ENCODE measurements at places on chromosomes 6 and 20. TPM values are rescaled to one million over a fixed set of nuclear protein-coding genes. Genes with fewer than 3 reads are reported as not detected.

GRCh38 chr6:1552296-1552761 is 57.4 kb upstream of the FOXC1 start:
- H3K4me3 ChIP-seq: no peak overlapping the region
- no peak for DNase-seq
- H3K27ac ChIP-seq: no peak overlapping the region
- H3K27me3 ChIP-seq: no peaks in the 10 kb centered on the region

GRCh38 chr20:49562311-49563014 is 5.5 kb downstream of the PTGIS start:
- no peak overlapping the region for H3K27ac ChIP-seq
- peaks cover 13% of the 10 kb centered on the region for H3K27me3 ChIP-seq
- DNase-seq: no peak
- no peaks in the 10 kb centered on the region for H3K4me1 ChIP-seq
- no peak overlapping the region for H3K4me3 ChIP-seq

DNA sequence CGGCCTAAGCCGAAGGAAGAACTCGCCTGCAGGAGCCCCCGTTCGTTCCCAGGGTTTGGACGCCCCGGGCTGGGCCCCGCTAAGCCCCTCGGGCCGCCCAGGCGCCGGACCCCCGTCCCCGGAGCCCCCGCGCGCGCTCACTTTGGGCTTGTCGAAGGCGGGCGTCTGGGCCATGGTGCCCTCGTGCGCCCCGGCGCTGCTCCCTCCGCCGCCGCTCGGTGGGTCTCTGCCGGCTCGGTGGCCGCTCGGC is 140 bp downstream of the ADA start:
- no peaks in the 10 kb centered on the region for H3K36me3 ChIP-seq
- no peaks in the 10 kb centered on the region for H3K27me3 ChIP-seq
- H3K4me1 ChIP-seq: peaks cover 55% of the 10 kb centered on the region
- H3K27ac ChIP-seq: peak overlapping the region; percentile 71

DNA sequence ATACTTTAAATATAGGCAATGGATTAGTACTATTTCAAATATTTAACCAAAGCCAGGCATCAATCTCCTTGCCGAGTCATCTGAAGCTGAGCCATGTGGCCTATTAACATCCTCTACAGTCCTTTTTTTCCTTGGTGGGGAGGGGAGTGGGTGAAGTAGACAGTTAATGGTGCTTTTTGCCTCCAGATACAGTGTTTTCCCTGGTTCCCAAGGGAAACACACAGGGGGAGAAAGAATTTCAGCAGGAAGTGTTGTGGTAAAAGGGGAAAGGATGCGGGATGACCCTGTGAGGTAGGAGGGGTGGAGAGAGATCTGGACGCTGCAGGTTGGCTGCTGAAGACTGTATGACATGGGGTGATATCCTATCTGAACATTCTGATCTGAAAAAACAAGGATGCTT is 9.6 kb downstream of the CLDN20 start:
- H3K27ac ChIP-seq: no peak overlapping the region
- H3K4me1 ChIP-seq: no peaks in the 10 kb centered on the region
- no peak overlapping the region for H3K4me3 ChIP-seq
- H3K27me3 ChIP-seq: no peaks in the 10 kb centered on the region
- no peak for DNase-seq

- no peaks in the 10 kb centered on the region for H3K36me3 ChIP-seq
- H3K4me1 ChIP-seq: no peaks in the 10 kb centered on the region
- DNase-seq: no peak
- no peaks in the 10 kb centered on the region for H3K27me3 ChIP-seq
Measured at GRCh38 chr6:99894815-99895214, 99.2 kb downstream of the MCHR2 start.

- peak; percentile 17 for DNase-seq
- no peaks in the 10 kb centered on the region for H3K27me3 ChIP-seq
- no peaks in the 10 kb centered on the region for H3K36me3 ChIP-seq
- H3K27ac ChIP-seq: no peak overlapping the region
- peak overlapping the region; percentile 34 for H3K4me3 ChIP-seq
Measured at GRCh38 chr6:129575378-129576118, 134.4 kb downstream of the ARHGAP18 start.

DNA sequence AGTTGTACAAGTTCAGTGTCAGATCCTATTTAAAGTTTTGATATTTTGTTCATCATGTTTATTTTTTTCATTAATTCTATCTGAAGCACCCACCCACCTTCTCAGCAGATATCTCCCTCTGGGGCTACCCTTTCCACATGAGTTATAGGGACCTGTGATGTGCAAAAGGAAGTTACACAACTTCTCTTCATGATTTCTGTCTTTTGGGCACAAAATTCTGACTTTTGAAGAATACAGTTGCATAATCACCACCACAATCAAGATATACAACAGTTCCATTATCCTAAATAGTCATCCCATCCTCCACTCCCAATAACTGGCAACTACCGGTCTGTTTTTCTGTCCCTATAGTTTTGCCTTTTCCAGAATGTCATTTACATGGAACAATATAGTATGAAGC is 13.8 kb upstream of the FUCA2 start:
- peaks cover 17% of the 10 kb centered on the region for H3K4me1 ChIP-seq
- H3K4me3 ChIP-seq: no peak overlapping the region

DNA sequence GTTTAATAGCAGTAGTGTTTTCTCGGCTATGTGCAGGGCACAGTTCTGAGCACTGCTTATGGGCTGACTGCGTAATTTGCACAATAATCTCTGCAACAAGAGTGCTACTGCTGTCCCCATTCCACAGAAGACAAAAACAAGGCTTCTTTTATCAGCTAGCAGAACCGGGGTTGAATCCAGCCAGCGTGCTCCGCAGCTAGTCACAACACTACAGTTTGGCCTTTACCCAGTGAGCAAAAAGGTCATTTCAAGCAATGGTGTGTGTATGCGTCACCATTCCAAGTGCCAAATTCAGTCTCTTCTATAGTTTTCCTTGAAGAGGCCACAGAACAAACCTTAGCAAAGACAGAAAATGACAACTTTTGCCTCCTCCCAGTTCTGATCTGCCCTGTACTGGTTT is 61.1 kb downstream of the LRFN2 start:
- no peaks in the 10 kb centered on the region for H3K36me3 ChIP-seq
- H3K4me1 ChIP-seq: no peaks in the 10 kb centered on the region

GRCh38 chr20:5402903-5403531 is 86.3 kb upstream of the PROKR2 start:
- H3K27ac ChIP-seq: no peak overlapping the region
- H3K4me3 ChIP-seq: no peak overlapping the region
- DNase-seq: no peak
- no peaks in the 10 kb centered on the region for H3K36me3 ChIP-seq

BPI gene
- not detected for polyA plus RNA-seq

BPIFA2 gene
- not detected for polyA plus RNA-seq

OR12D3 gene
- not detected for polyA plus RNA-seq

BLCAP gene
- polyA plus RNA-seq: 74.7 TPM

MYMX gene
- not detected for polyA plus RNA-seq

C6orf141 gene
- polyA plus RNA-seq: not detected

BPIFA3 gene
- polyA plus RNA-seq: not detected

ZNF311 gene
- not detected for polyA plus RNA-seq

FNDC1 gene
- polyA plus RNA-seq: not detected

Measured in CD8-positive, alpha-beta memory T cell (primary cell).